ENCODE measurements at places on chromosomes 5 and 9. TPM values are rescaled to one million over a fixed set of nuclear protein-coding genes. Genes with fewer than 3 reads are reported as not detected.

GRCh38 chr9:99478469-99479027 lies 256.5 kb downstream of the SEC61B start:
- H3K4me1 ChIP-seq, result no peaks in the 10 kb centered on the region
- no peak overlapping the region for H3K27ac ChIP-seq
- H3K27me3 ChIP-seq, result no peaks in the 10 kb centered on the region
- peak; percentile 90 for DNase-seq
- H3K4me3 ChIP-seq, result no peak overlapping the region

- H3K4me1 ChIP-seq, result peaks cover 23% of the 10 kb centered on the region
- no peak for DNase-seq
- no peak overlapping the region for H3K27ac ChIP-seq
These were observed 64.4 kb upstream of the COL15A1 start for GRCh38 chr9:98879094-98879962.

DNA sequence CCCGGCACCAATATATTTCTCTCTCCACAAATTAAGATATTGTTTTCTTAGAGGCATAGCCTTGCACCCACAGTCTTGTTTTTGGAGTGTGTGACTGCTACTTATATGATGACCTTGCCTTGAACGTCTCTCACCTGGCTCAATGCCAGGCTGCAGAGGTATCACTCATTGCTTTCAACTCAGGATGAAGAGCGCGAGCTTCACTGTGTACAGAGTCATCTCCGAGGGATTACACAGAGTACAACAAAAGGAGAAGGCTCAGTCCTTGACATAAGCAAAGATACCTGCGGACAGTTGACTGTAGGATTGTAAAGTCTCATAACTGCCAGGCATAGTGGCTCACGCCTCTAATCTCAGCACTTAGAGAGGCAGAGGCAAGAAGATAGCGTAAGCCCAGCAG lies 53.8 kb downstream of the CD180 start:
- H3K27ac ChIP-seq, result no peak overlapping the region
- no peak for DNase-seq
- H3K4me1 ChIP-seq, result no peaks in the 10 kb centered on the region
- no peak overlapping the region for H3K4me3 ChIP-seq
- peaks cover 91% of the 10 kb centered on the region for H3K36me3 ChIP-seq
- H3K27me3 ChIP-seq, result no peaks in the 10 kb centered on the region

DNA sequence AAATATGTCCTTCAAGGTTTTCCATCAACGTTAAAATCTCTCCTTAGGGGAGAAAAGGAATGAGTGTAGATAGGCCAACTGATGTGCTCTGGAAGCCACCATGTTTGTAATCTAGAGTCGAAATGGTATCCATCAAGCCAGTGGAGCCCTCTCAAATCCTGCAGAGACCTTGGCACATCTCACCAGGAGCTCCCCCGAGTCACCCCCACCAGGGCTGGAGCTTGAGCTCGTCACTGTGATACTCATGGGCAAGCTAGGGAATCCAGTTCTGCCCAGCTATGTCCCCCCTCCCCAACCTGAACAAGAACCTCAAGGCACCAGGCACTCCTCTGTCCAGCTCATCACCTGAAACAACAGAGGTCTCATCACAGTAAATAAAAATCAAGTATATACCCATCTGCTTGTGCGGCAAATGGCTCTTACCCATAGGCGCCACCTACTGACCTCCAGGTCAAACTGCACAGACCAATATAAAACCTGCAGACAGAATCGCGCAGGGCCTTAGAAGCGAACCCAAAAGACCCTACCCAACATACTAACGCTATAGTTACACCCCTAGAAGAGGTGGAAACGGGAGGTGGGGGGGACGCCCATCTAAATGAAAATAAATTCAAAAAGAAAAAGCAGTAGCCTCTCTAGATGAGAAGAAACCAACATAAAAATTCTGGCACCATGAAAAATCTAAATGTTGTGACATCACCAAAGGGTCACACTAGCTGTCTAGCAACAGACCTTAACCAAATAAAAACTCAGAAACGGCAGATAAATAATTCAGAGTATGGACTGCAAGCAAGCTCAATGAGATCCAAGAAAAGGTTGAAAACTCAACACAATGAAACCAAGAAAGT lies 75.0 kb downstream of the TTC39B start:
- H3K36me3 ChIP-seq, result no peaks in the 10 kb centered on the region
- H3K27me3 ChIP-seq, result no peaks in the 10 kb centered on the region
- H3K4me3 ChIP-seq, result no peak overlapping the region
- no peak for DNase-seq

DNA sequence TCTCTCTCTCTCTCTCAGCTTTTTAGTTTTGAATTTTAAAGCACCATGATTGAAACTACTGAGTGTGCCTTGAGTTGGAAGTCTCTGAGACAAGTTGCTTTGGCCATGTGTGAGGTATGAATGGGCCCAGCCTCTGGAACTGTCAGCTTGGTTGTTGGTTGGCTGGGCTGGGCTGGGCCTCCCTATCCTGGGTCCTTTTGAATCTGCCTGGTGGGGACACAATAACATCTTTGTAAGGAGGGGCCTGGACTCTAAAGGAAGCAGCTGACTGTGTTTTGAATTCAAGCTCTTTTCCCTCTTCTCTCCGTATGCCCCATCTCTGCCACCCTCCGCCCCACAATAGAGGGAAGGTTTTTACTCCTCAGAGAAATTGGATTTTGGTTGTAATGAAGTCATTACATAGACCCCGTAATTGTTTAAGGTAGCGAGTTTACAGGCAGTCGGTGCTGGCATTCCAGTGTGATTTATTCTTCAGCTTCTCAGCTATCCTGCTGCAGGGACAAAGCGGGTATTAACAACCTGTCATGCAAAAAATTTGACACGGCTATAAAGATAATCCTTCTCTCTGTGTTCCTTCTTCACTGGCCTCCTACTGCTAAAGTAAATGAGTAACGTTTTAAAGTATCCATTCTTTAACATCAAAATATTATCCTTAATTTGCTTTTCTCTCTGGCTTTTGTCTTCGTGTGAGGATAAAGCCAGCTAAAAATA lies 105.4 kb downstream of the DAPK1 start:
- H3K4me3 ChIP-seq, result no peak overlapping the region
- H3K27me3 ChIP-seq, result no peaks in the 10 kb centered on the region
- no peak for DNase-seq
- H3K36me3 ChIP-seq, result no peaks in the 10 kb centered on the region
- peak overlapping the region; percentile 46 for H3K27ac ChIP-seq

- peaks cover 15% of the 10 kb centered on the region for H3K4me1 ChIP-seq
- peak overlapping the region; percentile 14 for H3K4me3 ChIP-seq
- peak; percentile 19 for DNase-seq
These were observed 33.3 kb downstream of the FBXL7 start for GRCh38 chr5:15533129-15533893.

GRCh38 chr5:135535820-135536801 lies at the start of gene NEUROG1:
NEUROG1 (minus strand) TSS chr5:135535964; CDS start chr5:135535690, 274 bp downstream.
- no peak for DNase-seq
- no peaks in the 10 kb centered on the region for H3K27me3 ChIP-seq
- no peak within 1 kb of the TSS for H3K4me3 ChIP-seq
- peaks cover 8% of the 10 kb centered on the region for H3K4me1 ChIP-seq

DNA sequence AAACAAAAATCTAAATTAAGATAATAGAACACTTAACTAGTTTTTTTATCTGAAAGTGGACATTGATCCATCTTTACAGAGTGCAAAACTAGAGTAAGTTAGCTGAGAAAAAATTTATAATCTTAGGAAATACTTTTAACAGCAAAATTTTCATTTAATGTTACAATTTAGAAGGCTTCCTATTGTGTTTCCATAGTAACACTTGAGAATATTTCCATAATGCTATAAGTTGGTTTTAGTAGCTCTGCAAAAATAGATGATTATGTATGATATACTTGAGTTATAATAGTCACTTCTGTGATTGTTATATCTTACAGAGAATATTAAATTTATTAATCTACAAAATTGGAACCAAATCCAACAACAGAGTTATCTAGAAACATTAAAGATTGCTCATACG lies 78.6 kb downstream of the MTREX start:
- peaks cover 50% of the 10 kb centered on the region for H3K36me3 ChIP-seq
- no peaks in the 10 kb centered on the region for H3K4me1 ChIP-seq
- H3K27ac ChIP-seq, result no peak overlapping the region

The OSTF1 gene
- 26.4 TPM for total RNA-seq

The TLR4 gene
- 9.7 TPM for total RNA-seq

DNA sequence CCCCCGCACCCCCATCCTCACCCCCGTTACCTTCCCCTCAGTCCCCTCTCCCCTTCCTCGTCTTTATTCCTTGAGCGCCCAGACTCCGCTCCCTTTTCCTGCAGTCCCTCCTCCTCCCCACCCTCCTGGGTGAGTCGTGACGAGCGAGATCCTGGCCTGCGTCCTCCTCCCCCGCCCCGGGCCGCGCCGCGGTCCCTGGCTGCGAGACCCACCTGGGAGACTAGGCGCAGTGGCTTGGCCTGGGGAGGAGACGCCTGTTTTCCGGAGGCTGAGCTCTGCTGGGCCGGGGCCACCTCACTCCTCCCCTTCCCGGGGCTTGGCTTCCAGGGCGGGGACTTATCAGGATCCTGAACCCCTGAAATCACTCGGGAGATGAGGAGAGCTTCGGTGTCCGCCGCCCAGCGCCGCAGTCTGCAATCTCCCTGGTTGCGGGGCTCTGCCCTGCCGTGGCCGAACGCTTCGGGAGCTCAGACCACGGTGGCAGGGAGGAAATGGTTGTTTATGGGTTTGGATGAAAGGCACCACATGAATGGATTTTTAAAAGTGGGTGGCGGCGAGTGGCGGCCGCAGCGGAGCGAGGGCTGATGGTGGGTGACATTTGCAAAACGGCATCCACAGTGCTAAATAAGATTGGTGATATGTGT lies 984 bp downstream of the STXBP1 start:
- peak overlapping the region; percentile 88 for H3K4me3 ChIP-seq
- peak; percentile 95 for DNase-seq
- no peaks in the 10 kb centered on the region for H3K27me3 ChIP-seq
- no peaks in the 10 kb centered on the region for H3K36me3 ChIP-seq

DNA sequence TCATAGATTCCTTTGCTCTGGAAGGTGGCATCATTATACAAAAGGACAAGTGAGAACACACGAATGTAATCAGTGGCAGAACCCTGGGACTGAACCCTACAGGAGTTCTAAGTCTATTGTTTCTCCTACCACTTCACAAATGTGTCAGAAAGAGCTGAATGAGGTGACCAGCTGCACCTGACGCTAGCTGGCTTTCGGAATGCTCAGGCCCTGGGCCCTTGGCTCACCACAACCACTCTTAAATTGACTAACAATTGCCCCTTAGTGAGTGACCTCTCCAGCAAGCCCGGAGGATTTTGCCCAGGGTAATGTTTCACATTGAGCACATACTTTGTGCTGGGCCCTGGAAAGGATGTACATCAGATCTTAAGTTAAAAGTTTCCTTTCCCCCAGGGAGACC lies 41.2 kb upstream of the ABCA1 start:
- H3K27ac ChIP-seq, result peak overlapping the region; percentile 93
- H3K36me3 ChIP-seq, result no peaks in the 10 kb centered on the region
- H3K4me1 ChIP-seq, result peaks cover 20% of the 10 kb centered on the region
- H3K27me3 ChIP-seq, result no peaks in the 10 kb centered on the region

All from esophagus muscularis mucosa (tissue), 4 donors.